Activated T-cell treated with anti-CD3 and anti-CD28 coated beads, Interleukin-2, amount 50 U/mL, for 4 hours (primary cell): ENCODE measurements at places on chromosomes 4 and X.

DNA sequence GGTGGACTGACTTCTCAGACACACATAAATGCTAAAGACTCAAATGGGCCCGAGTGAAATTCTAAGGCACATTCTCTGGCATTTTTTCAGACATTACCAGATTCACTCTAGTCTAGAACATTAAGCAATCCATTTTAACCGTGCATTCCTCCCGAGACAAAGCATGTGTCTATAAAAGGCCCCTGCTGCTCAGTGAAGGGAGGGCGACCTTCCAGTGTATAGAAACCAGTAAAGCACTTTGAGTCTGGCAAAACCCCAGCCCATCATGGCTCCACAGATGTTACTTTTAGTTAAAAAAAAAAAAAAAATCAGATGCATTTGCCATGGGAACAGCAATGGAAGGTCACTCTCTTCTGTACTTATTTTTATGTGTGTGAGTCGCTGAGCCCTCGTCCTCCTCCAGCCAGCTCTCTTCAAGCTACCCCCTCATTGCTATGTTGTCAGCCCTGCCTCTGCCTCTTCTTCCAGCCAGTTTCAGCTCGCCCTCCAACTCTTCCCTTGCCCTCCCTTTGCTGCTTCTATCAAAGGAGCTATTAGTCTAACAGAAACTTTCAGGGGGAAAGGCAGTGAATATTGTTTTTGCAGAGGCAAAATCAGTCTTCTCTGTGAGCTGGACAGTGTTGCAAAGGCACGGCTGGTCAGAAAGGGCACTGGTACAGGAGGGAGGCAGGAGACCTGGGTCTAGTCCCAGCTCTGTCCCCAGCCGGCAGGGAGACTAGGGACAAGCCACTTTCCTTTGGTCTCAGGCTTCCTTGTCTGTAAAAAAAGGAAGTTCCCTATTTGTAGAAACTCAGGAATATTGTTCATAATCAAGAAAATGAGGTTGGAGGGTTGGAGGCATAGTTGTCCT, 644.2 kb downstream of the ZNF674 start:
- DNase-seq, result no peak

- no peak for DNase-seq
Observed at GRCh38 chr4:24979554-24979953, 51.2 kb downstream of the LGI2 start.

- DNase-seq, result no peak
Observed at GRCh38 chrX:132393085-132393484, 95.8 kb downstream of the MBNL3 start.

DNA sequence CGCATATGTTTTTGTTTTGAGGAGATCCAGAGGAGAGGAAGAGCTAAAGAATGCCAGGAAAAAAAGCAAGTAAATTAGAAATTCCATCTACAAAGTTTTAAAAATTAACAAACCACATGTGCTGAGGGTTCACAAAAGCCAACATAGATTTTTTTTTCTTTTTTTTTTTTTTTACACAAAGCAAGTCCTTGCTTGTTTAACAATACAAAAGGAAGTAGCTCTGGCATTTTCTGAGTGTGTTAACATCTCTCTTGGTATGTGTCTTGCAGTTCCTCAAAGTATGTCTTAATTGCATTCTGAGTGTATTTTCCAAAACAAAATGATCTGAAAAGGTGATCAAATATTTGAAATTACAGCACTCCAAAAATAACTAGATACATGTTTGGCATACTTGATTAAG, 1682.7 kb upstream of the AGA start:
- no peak for DNase-seq

GRCh38 chr4:43066415-43066814, 173.9 kb downstream of the GRXCR1 start:
- DNase-seq, result no peak

DNA sequence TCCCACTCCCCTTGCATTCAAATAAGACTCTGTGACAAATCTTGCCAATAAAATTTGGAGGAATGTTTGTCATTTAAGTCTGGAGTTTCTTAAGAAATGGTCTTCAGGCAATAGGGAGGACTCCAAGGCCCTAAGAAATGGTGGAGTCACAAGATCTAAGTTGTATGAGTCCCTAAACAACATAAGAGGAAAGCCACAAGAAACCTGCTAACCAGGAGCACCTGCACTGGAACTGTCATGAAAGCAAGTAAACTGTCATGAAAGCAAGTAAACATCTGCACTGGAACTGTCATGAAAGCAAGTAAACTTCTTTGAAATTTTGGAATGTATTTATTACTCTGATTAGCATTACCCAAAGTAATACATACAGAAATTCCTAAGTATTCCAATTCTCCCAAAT, 3.5 kb downstream of the CNOT6L start:
- no peak for DNase-seq

- no peak for DNase-seq
Observed at GRCh38 chrX:101550751-101551379, 518 bp downstream of the ARMCX1 start.

DNA sequence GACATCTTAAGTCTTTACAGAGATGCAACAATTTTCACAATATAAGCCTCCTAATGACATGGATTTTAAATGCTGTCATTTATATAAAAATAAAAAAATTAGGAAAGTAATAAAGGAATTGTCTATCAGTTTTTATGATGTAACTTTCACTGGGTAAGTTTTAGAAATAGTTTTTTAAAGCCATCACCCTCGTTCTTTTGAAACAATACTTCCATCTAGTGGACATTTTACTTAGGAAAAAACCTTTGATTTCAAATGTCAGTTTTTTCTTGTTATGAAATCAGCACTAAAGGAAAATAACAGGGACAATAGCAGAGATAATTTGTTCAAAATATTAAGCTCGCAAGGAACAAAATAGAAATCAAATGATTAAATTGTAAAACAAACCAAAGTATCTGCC, 24.3 kb upstream of the NDNF start:
- no peak for DNase-seq

GRCh38 chr4:2714061-2714770, 41.9 kb downstream of the TNIP2 start:
- peak; percentile 46 for DNase-seq

DNA sequence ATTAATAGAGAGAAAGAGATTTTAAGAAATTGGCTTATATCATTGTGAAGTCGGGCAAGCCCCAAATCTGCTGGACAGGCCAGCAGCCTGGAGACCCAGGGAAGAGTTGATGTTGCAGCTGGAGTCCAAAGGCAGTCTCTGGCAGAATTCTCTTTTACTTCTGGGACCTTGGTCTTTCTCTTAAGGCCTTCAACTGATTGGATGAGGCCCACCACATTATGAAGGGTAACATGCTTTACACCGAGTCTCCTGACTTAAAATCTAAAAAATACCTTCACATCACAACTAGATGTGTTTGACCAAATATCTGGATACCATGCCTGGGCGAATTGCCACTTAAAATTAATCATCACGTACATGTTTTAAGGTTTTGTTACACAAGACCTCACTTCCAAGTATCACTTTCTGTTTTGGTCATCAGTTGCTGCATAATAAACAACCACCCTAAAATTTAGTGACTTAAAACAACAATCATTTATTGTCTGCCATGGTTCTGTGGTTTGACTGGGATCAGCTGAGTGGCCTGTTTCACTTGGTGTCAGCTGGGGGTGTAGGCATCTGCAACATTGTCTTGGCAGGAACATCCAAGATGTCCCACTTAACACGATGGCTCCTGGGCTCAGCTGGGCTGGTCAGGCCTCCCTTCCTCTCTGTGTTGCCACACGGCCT, 3.4 kb downstream of the CD38 start:
- no peak for DNase-seq

GRCh38 chr4:74623041-74623440, 171.3 kb downstream of the BTC start:
- no peak for DNase-seq

GRCh38 chr4:146073517-146073916, 102.0 kb upstream of the LSM6 start:
- no peak for DNase-seq

- no peak for DNase-seq
Observed at GRCh38 chrX:24423960-24424359, 41.1 kb upstream of the PDK3 start.

- no peak for DNase-seq
Observed at GRCh38 chr4:54677853-54678650, 20.3 kb downstream of the KIT start.

DNA sequence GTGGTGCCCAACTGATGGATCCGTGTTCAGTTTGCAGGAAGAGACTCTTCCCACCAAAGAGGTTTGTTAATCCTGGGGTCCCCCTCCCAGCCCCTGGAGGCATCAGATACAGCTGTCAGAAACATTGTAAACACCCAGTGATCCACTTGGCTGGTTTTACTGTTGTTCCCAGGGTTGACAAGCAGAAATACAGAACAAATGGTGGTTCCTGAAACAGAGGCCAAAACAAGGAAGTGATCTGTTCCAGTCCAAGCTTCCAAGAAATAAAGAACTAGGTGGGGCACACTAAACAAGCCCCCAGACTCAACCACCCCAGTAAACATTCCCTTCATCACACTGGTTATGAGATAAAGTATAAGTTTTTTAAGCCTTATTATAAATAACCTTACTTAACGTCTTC, 1.4 kb downstream of the TMLHE start:
- DNase-seq, result no peak

DNA sequence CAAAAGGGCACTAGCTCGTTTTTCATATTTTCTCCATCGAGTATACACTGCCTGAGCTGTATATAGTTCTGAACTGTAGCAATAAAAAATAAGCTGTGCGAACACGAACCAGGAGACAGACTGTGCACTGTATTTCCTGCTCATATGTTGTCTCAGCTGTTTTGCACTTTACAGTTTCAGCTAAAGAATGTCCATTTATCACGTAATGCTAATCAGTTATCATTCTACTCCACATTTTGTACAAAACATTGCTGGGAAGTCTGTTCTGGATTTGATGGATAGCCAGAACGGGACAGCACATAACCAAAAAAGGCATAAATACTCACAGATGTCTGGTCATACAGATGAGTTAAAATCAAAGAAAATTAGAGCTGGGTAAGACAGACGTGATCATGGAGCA, 315.5 kb upstream of the ADGRL3 start:
- DNase-seq, result no peak

DNA sequence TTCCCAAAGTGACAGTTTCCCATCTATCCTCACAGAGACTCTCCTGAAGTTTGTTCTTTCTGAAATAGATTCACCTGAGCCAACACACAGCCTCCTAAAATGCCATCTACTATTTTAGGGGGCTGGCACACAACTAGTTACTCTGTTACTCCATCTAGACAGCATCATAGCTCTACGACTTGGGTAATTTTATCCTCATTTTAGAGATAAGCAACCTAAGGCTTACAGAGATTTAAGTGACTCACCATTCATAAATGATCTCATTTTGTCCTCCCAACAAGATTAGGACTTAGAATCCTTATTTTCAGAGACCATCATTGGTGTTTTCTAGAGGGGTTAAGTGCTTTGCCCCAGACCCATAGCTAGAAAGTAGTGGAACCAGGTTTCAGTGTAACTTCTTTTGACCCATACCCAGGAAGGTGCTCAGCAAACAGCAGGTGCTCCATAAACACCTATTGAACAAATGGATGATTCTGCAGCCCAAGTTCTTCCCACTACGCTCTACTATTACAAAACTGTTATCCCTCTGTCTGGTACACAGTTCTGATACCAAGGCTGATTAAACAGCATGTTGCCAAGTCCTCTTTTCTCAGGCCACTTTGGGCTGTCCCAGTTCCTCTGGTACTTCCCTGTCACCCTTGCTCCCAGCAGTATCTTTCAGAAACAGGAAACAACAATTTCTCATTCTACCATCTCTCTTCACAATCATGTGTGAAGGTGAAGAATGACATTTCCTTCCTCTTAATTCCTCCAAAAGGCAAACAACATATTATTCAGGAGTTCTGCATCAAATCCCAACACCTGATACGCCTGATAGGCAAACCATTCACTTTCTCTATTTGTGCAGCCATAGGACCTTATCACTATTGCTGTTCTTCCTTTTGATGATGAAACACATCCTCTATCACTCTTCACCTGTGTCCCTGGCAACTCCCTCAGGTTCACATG, 304.7 kb upstream of the TAPT1 start:
- DNase-seq, result no peak

- DNase-seq, result no peak
Observed at GRCh38 chrX:20060961-20061748, 55.6 kb downstream of the MAP7D2 start.

DNA sequence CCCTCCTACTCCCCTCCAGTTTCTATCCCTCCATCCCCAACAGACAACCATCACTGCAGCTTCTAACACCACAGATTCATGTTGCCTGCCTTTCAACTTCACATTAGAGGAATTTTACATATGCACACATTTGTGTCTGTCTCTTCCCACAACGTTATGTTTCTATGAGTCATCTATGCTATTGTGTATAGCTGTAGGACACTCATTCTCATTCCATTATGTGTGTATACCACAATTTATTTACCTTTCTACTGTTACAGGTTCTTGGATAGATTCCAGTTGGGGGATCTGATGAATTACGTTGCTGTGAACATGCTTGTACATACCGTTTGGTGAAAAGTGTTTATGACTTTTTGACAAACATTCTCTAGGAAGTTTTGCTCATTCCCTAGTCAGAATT, 58.8 kb upstream of the TRPC3 start:
- DNase-seq, result no peak

DNA sequence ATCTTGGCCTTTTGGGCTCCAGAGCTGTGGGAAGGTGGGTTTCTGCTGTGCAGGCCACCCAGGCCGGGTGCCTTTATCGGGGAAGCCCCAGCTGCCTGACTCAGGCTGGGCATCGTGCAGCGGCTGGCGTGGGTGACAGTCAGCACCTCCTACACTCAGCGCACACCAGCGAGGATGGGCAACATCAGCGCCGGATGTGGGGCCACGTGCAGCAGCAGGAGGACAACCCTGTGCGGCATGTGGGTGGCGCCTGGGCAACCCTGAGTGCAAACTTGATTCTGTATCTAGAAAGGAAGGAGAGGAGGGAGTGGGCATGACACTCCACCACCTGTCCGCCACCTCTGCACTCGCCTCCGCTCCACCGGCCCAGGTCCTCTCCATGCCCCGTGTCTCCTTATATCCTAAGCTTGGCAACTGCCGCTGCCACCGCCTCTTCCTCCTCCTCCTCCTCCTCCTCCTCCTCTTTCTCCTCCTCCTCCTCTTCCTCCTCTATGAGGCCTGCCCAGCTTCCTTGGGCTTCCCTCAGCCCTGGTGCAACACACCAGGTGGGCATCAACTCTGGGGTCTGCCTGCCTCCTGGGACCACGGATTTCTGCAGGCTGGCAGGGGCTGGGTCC, 107.4 kb upstream of the AFAP1 start:
- peak; percentile 12 for DNase-seq

GRCh38 chrX:71450433-71451106, 82.3 kb upstream of the OGT start:
- no peak for DNase-seq

- DNase-seq, result no peak
Observed at GRCh38 chrX:74292808-74293123, 11.2 kb upstream of the ZCCHC13 start.

- no peak for DNase-seq
Observed at GRCh38 chr4:150938873-150939499, 76.1 kb downstream of the LRBA start.

DNA sequence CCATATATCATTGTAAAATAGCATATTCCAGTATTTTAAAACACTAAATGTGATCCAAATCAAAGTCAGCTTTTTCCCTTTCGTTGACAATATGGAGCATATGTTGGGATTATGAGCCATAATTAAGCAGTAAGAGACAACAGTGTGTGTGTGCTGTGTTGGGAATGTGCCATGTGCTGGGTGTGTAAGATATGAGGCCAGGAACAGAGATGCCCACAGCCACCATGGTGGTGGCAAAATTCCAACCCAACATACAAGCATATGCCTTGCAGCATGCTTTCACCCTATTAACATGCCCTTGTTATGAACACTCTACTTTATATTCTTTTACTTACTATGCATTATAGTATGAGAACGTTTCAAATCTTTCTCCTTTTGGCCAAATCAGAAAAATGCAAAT, 1560.4 kb upstream of the TENM3 start:
- no peak for DNase-seq

GRCh38 chr4:5021546-5021945, 2.3 kb upstream of the CYTL1 start:
- DNase-seq, result no peak
